ENCODE measurements at places on chromosomes 2 and 18. TPM values are rescaled to one million over a fixed set of nuclear protein-coding genes. Genes with fewer than 3 reads are reported as not detected.

Gene ZNF396
- 1.9 TPM for total RNA-seq

DNA sequence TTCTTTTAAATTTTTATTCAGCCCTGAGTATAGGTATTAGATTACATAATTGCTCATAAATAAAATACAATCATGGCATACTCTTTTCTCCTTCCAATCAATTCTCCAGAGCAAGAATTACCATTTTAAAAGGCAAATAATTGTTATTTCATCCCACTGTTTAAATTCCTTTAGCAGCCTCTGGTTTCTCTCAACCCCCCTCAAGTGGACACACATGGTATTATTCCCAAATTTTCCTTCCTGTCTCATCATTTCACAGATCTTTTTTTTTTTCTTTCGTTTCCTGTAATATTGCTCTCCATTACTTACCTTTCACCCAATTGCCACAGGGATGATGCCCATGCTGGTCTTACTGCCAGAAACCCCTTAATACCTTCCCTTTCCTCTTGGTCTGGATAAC lies 385.2 kb downstream of the RIT2 start:
- no peak overlapping the region for H3K4me3 ChIP-seq
- DNase-seq, result no peak
- no peaks in the 10 kb centered on the region for H3K36me3 ChIP-seq
- H3K27ac ChIP-seq, result no peak overlapping the region
- H3K27me3 ChIP-seq, result no peaks in the 10 kb centered on the region

Gene RPRM
- total RNA-seq, result 0.89 TPM

Gene EPB41L3
- total RNA-seq, result 103 TPM

Gene MRPL44
- total RNA-seq, result 36.3 TPM

DNA sequence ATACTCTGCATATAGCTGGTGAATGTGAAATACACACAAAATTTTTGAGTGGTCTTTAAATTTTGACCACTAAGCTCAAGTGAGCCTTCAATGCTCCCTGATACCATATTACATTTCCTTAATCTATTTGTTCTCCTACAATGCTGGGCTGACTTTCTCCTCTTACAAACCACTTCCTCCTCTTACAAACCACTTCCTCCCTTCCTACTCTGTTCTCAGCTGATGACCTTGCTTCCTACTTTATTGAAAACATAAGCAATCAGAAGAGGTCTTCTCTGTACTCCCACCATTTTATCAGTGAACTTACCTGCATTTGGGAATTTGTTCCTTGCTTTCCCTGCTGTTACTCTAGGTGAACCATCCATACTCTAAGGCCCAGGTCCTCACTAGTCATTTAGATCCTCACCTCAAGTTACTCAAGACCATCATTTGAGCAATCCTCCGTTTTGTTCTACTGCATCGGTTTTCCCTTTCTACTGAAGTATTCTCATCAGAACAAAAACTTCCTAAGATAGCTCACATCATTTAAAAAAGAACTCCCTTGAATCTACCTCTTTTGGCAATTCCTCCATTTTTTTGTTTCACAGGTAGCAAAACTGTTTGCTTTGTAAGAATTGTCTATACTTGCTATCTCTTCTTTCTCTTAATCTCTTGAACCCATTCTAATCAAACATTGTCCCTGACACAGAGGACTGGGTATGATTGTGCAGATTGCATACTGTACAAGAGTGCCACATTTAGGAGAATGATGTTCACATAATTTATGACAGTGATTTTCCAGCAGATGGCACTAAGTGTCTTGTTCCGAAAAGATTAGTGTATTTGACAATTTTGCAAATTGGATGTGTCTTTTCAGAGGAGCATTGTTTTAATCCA lies 96.5 kb downstream of the EPB41L5 start:
- no peaks in the 10 kb centered on the region for H3K36me3 ChIP-seq
- no peak overlapping the region for H3K4me3 ChIP-seq
- no peak overlapping the region for H3K27ac ChIP-seq
- no peak for DNase-seq
- no peaks in the 10 kb centered on the region for H3K27me3 ChIP-seq

GRCh38 chr18:76674596-76674995 lies 147.8 kb upstream of the ZNF236 start:
- no peak for DNase-seq
- no peaks in the 10 kb centered on the region for H3K36me3 ChIP-seq
- H3K4me1 ChIP-seq, result no peaks in the 10 kb centered on the region
- no peaks in the 10 kb centered on the region for H3K27me3 ChIP-seq
- no peak overlapping the region for H3K4me3 ChIP-seq

Gene TXNDC2
- total RNA-seq, result 0.37 TPM

Gene FIGN
- 14.2 TPM for total RNA-seq

Gene ZSWIM2
- total RNA-seq, result not detected

Gene PROKR1
- not detected for total RNA-seq

DNA sequence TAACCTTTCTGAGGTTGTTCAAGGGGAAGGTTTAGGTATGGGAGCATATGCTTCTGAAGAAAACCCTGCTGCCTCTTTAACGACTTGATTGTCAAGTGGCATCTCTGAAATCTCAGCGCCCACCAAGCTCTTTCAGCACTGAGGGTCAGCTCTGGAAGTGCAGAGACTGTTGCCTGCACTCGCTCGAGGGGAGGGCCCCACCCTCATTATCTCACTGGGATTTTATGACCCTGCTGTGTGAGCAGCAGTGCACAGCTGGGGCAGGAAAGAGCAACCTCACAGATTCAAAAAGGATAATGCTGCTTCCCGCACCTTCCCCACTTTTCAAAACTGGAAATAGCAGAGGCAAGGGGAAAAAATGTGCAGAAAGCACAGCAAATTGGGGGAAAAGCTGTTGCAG lies 56.9 kb upstream of the SPRED2 start:
- no peak overlapping the region for H3K4me3 ChIP-seq
- H3K27me3 ChIP-seq, result no peaks in the 10 kb centered on the region
- no peak for DNase-seq
- H3K36me3 ChIP-seq, result no peaks in the 10 kb centered on the region
- no peak overlapping the region for H3K27ac ChIP-seq

Gene TTC27
- 22.5 TPM for total RNA-seq

Gene NETO1
- 6.2 TPM for total RNA-seq

- H3K27me3 ChIP-seq, result peaks cover 49% of the 10 kb centered on the region
- no peaks in the 10 kb centered on the region for H3K4me1 ChIP-seq
- no peak overlapping the region for H3K27ac ChIP-seq
- DNase-seq, result no peak
- H3K4me3 ChIP-seq, result no peak overlapping the region
Observed at GRCh38 chr2:219658874-219659273, 31.4 kb downstream of the SLC4A3 start.

GRCh38 chr2:48984922-48985321 lies 169.4 kb downstream of the FSHR start:
- no peak for DNase-seq
- no peaks in the 10 kb centered on the region for H3K36me3 ChIP-seq
- H3K4me1 ChIP-seq, result no peaks in the 10 kb centered on the region
- no peak overlapping the region for H3K27ac ChIP-seq
- H3K27me3 ChIP-seq, result no peaks in the 10 kb centered on the region

DNA sequence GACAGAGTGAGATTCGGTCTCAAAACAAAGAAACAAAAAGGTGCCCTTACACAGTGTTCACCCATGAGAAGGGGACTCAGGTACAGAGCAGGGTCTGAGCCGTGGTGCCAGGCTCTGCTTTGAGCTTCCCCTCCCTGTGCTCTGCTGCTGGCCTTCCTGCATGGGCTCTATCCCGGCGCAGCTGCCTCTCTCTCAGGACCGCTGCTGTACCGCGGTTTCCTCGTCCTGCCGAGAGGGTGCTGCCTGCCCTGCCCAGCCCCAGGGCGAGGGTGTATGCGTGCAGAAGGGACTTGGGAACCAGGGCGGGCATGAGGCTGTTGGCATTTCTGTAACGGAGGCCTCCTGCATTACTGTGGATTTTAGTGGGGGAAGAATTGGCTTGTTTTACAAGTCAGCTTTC lies 30.1 kb downstream of the SH3RF3 start:
- H3K4me1 ChIP-seq, result no peaks in the 10 kb centered on the region
- no peaks in the 10 kb centered on the region for H3K36me3 ChIP-seq
- no peaks in the 10 kb centered on the region for H3K27me3 ChIP-seq
- H3K27ac ChIP-seq, result no peak overlapping the region
- H3K4me3 ChIP-seq, result no peak overlapping the region

- H3K27me3 ChIP-seq, result no peaks in the 10 kb centered on the region
- H3K4me1 ChIP-seq, result peaks cover 20% of the 10 kb centered on the region
- no peaks in the 10 kb centered on the region for H3K36me3 ChIP-seq
- no peak overlapping the region for H3K4me3 ChIP-seq
- H3K27ac ChIP-seq, result no peak overlapping the region
- DNase-seq, result no peak
Observed at GRCh38 chr18:59878644-59879043, 21.2 kb upstream of the PMAIP1 start.

Gene PSMA8
- total RNA-seq, result not detected

DNA sequence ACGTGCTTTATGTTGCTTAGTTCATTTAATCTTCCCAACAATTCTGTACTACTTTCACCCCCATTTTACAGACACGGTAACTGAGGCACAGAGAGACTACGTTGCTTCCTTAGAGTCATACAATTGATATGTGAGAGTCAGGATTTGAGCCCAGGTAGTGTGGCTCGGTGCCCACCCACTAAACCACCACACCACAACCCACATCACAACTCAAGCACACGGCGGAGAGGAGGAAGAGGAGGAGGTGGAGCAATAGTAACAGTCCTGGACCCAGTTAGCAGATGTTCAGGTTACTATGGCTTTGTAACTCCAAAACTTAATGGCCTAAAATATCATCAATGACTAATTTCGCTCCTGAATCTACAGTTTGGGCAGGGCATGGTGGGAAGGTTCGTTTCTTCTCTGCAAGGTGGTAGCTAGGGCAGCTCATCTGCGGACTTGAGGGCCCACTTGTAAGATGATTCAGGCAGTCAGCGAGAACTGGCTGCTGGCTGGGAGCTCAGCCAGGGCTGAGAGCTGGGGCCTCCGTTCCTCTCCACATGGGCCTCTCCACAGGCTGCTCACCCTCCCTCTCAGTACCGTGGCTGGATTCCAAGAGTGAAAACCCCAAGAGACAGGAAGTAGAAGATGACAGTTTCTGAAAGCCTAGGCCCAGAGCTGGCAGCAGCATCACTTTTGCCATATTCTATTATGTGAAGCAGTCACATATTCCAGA lies 167.1 kb downstream of the ZFP36L2 start:
- H3K36me3 ChIP-seq, result no peaks in the 10 kb centered on the region
- H3K4me1 ChIP-seq, result peaks cover 27% of the 10 kb centered on the region
- no peak overlapping the region for H3K4me3 ChIP-seq
- peak; percentile 75 for DNase-seq

Gene LRRTM4
- total RNA-seq, result not detected

DNA sequence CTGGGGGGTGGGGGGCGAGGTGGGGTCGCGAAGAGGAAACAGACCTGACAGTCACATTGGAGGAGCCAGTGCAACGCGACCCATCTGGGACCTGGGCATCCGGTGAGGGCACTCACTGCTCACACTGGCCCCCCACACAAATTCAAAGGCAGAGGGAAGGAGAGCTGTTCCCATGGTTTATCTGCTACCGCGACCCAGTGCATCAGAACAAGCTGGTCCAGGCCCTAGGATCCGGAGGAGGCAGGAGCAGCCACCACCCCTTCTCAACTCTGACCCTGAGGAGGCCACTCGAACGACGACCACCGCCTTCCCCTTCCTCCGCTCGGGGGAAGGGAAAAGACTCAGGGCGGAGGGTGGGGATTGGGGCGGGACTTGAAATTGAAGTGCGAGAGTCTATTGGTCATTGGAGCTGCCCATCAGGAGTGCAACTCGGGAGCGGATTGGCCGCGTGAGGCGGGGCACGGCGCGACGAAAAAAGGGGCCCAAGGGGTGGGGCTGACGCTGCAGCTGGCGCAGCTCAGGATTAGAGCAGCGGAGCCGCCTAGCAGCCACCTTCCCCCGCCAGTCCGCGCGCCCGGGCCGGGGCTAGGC lies at the start of gene CDK5R2:
CDK5R2 (plus strand) TSS at position 526 of the 591 bp plus-strand sequence. CDS start 155 bp downstream, outside the sequence.
- DNase-seq, result peak; percentile 86
- H3K27me3 ChIP-seq, result peaks cover 97% of the 10 kb centered on the region
- no peak within 1 kb of the TSS for H3K27ac ChIP-seq
- no peaks in the 10 kb centered on the region for H3K36me3 ChIP-seq
- H3K4me1 ChIP-seq, result peaks cover 3% of the 10 kb centered on the region
- peak within 1 kb of the TSS; percentile 52 for H3K4me3 ChIP-seq

DNA sequence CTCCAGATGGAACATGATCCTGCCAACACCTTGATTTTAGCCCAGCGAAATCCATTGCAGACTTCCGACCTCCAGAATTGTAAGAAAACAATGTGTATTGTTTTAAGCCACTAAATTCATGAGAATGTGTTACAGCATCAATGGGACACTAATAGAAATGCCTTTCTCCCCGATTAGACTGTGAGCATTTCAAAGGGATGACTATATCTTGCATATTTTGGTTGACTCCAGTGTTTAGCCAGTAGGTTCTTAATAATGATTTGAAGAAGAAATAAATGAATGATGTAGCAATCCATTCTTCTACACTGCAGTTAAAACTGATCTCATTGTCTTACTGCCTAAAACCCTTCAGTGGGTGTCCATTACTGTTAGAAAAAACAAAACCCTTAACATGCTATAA lies 67.4 kb upstream of the ACVR1C start:
- no peak for DNase-seq
- H3K4me3 ChIP-seq, result no peak overlapping the region
- H3K27ac ChIP-seq, result no peak overlapping the region
- H3K4me1 ChIP-seq, result no peaks in the 10 kb centered on the region
- no peaks in the 10 kb centered on the region for H3K36me3 ChIP-seq

Gene GCG
- total RNA-seq, result not detected

DNA sequence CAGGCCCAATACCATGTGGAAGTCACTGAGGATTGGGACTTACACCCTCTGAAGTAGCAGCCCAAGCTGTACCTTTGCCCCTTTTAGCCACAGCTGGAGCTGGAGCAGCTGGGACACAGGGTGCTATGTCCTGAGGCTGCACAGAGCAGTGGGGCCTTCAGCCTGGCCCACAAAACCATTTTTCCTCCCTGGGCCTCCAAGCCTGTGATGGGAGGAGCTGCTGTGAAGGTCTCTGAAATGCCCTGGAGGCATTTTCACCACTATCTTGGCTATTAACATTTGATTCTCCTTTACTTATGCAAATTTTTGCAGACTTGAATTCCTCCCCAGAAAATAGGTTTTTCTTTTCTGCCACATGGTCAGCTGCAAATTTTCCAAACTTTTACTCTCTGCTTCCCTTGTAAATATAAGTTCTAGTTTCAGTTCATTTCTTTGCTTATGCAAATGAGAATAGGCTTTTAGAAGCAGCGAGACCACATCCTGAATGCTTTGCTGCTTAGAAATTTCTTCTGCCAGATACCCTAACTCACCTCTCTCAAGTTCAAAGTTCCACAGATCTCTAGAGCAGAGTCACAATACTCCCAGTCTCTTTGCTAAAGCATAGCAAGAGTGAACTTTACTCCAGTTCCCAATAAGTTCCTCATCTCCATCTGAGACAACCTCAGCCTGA lies 213.8 kb upstream of the MGAT5 start:
- H3K4me3 ChIP-seq, result no peak overlapping the region
- DNase-seq, result no peak
- H3K27me3 ChIP-seq, result no peaks in the 10 kb centered on the region
- peaks cover 10% of the 10 kb centered on the region for H3K4me1 ChIP-seq
